ENCODE measurements at places on chromosomes 4 and X.

GRCh38 chr4:147084861-147085260, 139.2 kb upstream of the TTC29 start:
- no peak for DNase-seq

DNA sequence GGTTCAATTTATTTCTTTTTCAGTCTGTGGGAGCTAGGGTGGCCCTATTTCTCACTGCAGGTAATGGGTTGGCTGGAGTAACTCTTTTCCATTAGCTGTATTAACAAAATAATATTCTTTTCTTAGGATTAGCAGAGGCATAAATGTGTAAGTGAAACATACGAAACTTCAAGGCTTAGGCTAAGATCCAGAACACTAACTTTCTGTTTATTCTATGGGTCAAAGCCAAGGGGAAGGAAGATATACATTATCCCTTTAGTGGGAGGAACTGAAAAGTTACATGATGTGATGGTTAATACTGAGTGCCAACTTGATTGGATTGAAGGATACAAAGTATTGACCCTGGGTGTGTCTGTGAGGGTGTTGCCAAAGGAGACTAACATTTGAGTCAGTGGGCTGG, 66.4 kb downstream of the DCAF8L2 start:
- DNase-seq: no peak

- DNase-seq: no peak
These were observed 42.7 kb downstream of the NHSL2 start for GRCh38 chrX:71953391-71953790.

GRCh38 chrX:147735364-147735763, 176.4 kb upstream of the FMR1 start:
- DNase-seq: no peak

DNA sequence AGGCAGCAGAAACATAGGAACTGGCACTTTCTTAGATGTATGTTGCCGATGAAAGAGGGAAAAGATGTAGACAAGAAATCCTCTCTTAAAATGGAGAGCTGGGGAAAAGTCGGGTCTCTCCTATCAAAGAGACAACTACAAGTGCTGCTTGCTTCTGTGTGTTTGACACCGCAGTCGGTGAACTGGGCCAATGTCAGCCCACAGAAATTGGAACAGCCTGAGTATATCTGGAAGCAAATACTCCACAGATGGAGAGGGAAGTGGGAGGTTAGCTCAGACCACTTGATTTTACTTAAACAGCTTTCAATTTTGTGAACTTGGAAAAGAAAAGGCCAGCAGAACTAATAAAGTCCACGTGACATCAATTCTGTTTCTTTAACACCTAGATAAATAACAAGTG, 230.9 kb upstream of the FAT1 start:
- no peak for DNase-seq

- DNase-seq: no peak
These were observed 137.8 kb downstream of the CEP135 start for GRCh38 chr4:56086561-56086960.

GRCh38 chr4:25180524-25181131, 20.4 kb upstream of the SEPSECS start:
- DNase-seq: no peak

- no peak for DNase-seq
These were observed 379.5 kb upstream of the MAD2L1 start for GRCh38 chr4:120446051-120446567.

GRCh38 chr4:20299515-20299914, 47.8 kb downstream of the SLIT2 start:
- DNase-seq: no peak

DNA sequence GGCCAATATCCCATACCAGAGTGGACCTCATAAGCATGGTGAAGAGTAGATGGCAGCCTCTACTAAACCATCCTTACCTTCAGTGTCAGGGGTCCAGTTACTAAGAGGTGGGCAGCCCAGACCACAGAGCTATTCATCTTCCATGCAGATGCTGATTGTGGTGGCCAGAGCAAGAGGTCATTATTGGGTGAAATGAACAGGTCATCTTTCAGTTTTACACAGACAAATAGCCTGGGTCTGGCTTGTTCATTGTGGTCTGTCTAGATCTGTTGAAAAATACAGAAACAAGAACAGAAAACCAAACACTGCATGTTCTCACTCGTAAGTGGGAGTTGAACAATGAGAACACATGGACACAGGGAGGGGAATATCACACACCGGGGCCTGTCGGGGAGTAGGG, 71.3 kb downstream of the PAK3 start:
- DNase-seq: no peak

GRCh38 chr4:16199093-16199492, 27.2 kb downstream of the TAPT1 start:
- DNase-seq: no peak

DNA sequence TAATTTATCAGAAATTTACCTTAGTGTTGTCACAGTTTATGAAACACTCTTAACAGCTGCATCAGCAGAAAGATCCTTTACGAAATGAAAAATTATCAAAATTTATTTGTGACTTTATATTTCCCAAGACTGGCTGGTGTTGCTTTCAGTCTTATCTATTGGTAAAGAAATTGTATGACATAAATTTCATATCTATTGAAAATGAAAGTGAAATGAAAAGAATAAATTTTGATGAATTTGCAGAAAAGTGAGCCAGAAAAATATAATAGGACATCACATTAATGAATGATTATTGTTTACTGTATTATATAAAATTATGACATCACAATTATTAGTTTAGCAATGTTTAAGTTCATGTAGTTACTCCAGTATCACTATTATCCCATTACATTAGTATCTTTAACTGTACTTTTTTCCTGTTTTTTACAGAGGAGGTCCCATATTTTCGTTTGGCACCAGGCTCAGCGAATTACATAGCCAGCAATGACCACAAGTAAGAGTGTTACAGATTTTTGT, 13.2 kb upstream of the TMEM165 start:
- no peak for DNase-seq

DNA sequence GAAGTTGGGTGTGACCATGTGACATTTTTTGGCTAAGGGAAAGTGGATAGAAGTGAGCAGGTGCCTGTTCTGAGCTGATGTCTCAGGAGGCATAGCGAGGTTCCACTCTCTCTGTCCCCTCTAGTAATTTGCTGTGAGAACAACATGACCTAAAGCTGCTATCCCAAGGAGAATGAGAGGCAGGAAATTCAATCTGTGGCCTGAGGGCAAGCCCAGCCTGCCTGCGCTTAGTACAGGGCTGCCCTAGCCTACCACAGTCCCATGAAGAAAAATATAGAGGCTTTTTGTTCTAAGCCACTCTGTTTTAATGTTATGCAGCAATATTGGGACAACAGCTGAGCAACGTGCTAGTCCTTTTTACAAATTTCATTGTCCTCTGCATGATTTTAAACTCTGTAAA, 193.1 kb downstream of the LDB2 start:
- no peak for DNase-seq

- no peak for DNase-seq
These were observed 18.7 kb upstream of the ZNF157 start for GRCh38 chrX:47351706-47352105.

GRCh38 chrX:154016366-154017076, 3.2 kb downstream of the IRAK1 start:
- no peak for DNase-seq

DNA sequence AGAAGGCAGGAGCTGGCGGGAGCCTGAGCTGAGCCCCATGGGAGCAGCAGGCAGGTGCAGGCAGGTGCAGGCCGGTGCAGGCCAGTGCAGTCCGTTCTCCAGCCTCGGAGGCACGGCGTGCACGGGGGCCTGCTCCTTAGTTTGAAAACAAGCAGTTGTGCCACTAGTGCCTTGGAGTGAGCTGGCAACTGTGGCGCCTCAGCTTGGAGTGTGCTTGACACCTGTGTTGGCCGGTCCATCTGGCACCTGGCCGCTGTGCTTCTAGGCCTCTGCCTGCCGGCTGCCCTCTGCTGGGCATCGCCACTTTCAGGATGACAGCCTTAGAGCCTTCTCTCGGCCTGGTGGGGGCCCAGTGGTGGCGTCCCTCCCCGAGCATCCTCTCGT, 47.9 kb downstream of the RGS12 start:
- no peak for DNase-seq

GRCh38 chrX:109372716-109373115, 109.2 kb downstream of the GUCY2F start:
- DNase-seq: no peak

- DNase-seq: no peak
These were observed 49.2 kb upstream of the CAPN6 start for GRCh38 chrX:111319451-111319850.

DNA sequence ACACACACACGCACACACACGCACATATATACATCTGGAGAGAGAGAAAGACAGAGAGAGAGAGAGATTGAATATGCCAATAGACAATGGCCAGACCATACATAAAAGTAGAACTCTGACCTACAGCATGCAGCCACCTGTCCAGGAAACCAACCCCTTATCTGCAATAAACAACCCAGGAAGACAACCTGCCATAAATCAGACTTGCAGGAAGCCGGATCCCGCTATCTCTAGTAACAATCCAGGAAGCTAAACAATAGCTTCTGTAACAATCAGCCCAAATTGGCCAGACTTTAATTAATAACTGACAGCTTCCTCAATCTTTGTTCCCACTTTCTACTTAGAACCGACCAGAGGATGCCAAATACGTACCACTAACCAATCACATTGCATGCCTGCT, 173.2 kb downstream of the LDB2 start:
- DNase-seq: no peak

DNA sequence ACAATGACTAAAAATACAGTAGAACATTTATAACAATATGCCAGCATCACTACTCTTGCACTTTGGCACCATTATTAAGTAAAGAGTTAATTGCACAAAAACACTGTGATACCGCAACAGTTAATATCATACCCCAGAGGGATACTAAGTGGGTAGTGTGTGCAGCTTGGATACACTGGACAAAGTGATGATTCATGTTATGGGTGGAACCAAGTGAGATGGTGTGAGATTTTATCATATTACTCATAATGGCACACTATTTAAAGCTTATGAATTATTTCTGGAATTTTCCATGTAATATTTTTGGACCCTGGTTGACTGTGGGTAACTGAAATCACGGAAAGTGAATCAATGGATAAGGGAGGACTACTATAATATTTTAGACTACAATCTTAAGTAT, 265.3 kb downstream of the PCDH18 start:
- DNase-seq: no peak

DNA sequence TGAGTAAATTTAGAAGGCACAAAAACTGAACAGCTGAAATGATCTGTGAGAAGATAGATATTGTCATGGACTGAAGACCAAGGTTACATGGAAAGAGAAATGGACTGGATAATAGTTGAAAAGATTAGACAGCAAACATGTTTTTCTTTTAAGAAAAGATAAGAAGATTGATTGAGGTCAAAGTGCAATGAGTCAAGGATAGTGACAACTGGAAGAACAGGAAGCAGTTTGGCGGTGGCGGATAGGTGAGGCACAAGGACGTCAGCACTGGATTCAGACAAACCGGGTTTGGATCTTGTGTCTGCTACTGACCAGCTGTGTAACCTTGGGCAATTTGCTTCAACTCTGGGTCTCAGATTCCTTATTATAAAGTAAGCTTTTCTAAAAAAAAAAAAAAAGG, 2.0 kb upstream of the HPGD start:
- no peak for DNase-seq

GRCh38 chr4:53889326-53890055, 174.9 kb downstream of the CHIC2 start:
- no peak for DNase-seq

DNA sequence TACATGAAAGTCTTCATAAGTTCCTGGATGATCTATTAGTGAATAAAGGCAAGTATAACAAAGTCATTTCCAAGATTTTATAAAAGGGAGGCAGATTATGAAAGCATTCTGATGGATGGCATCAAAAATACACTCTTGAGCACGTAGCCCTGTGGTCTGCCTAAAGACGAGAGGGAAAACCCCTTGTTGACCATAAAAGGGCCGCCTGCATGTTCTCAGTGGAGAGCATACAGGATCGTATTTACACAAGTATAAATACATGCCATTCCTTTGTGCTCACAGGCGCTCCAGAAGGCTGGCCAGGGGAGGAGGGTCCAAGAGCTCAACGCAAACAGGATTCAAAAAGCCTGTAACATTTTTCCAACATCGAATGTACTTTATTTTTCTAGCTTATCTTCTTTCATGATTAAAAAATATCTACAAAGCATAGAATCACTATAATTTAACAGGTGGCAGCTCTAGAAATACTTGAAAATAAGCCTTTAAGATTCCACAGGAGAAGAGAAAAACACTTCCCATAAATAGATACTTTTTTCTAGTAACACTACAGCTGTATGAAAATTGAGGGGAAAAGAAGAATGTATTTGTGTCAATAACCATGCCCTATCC, 29.6 kb downstream of the PDGFC start:
- peak; percentile 58 for DNase-seq

DNA sequence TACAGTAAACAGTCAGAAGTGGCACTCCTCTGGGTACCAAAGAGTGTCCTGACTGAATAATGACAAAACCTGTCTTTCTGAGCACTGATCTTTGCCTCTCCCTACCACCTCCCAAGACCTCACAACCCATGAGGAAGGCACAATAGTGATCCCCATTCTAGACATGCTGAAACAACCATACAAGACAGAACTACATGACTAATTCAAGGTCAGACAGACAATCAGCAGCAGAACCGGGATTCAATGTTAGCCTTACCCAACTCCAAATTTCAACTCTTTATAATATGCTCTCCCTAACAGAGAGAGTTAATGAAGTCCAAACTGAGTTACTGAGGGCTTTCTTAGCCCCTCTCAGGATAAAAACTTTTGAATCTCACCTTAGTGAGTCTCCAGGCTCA, 71.0 kb downstream of the IRF2 start:
- DNase-seq: no peak

DNA sequence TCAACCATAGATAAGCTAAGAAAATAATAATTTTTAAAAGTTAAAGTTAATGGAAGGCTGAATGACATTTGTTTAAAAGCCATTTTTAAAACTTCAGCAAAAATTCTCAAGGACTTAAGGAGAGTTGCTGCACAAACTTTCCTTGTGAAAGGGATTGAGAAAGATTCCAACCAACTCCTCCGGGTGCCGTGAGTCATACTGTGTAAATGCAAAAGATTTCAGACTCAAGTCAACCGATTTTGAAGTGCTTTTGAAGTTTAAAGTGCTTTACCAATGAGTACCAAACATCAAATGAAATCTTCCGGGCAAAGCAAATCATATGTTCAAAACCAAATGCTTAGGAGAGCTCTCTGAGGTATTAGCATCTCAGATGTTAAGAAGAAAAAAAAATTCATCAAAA, 31.4 kb downstream of the VCX2 start:
- DNase-seq: no peak

DNA sequence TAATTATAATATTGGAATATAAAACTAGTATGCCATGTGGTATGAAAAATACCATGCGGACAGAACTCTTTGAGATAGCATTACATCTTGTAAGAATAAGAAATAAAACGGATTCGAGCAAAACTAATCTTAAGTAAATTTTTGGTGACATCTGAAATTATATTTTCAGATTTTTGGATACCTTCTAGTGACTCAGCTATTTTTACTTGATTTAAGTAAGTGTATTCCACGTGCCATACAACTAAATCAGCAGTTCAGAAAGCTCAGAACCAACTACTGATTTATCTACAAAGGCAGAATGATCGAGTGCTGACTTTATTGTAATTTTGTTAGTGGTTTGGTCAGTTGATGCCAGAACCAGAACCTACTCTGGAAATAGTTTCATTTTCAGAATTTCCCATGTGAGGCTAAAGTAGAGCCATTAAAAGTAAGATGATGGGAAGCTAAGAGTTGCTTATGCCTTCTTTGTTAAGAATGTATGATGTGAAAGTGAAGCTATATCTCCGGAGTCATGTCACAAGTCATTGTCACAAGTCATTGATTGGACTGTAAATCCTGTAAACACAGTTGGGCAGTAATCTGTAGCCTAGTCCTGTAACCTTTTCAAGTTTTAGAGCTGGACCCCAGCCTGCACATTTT, 4.0 kb downstream of the ING2 start:
- DNase-seq: no peak

All from ecto neural progenitor cell (in vitro differentiated cells).